ENCODE measurements at places on chromosomes 7 and 10.

DNA sequence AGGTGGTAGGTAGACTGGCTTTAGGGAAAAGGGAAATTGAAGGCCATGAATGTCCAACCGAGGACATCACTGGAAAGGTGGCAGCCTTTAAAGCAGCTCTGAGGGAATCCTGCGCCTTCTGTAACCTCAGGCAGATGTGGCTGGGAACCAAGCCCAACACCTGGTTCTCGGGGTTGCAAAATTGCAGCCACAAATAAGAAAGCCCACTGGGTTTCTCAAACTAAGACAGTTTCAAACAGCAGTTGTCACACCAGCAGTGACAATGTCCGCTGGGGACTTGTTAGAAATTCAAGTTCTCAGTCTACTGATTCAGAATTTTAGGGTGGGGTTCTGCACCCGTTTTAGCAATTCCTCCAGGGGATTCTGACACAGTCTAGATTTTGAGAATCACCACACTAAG, 42.7 kb upstream of the STEAP1B start:
- DNase-seq: no peak

GRCh38 chr7:132545756-132546155, 30.5 kb downstream of the PLXNA4 start:
- DNase-seq: no peak

DNA sequence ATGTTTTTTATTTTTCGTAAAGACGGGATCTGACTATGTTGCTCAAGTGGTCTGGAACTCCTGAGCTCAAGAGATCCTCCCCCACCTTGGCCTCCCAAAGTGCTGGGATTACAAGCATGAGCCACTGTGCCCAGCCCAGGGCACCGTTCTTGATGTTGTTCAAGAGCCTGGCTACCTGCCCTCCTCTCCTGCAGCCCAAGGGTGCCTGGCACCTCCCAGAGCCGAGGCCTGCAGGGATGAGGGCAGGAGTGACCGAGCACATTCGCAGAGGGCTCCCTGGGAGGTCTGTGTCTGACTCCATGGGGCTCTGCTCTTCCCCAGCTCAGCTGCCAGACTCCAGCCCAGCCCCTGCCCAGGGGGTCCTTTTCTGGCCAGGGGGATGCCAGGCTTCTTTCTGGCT, 15.4 kb downstream of the SH2B2 start:
- no peak for DNase-seq

DNA sequence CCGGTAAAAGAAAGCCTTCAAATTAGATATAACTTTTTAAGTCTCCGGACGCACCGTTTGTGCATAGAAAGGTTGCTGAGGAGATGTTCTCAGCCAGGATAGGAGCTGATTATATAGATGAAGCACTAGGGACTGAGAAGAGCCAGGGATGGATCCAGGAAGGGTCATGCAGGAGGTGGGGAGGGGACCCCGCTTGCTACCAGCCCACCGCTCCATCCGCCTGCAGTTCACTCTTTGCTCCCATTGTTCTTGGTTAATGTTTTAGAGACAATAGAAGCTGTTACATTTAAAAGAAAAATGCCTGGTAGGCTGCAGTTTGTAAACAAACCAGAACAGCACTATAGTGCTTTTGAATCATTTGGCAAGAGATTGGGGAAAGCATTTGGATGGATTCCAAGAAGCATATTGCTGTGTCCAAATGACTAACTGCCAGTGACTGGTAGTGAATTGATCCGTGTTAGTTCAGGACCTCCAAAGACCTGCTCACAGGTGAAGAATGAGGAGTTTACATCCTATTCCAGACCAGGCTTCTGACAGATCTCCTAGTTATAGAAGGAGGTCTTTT, 175.9 kb upstream of the TAC1 start:
- no peak for DNase-seq

DNA sequence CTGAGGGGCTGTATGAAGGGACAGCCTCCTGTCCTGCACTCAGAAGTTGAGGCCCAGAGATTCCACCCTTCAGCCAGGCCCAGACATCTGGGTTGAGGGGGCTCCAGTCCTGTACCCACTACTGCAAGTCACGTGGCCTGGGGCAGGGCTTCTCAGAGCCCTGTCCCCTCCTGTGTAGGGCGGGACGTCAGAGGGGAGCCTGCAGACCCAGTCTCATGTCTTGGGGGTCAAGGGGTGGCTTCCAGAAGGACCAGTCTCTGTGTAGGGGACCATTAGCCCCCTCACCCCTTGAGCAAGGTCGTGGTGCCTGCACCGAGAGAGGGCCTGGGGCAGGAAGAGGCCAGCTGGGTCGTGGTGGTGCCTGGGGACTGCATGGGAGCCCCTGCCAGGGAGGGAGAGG, 593 bp upstream of the PILRA start:
- no peak for DNase-seq

- DNase-seq: no peak
Measured at GRCh38 chr7:121027761-121028669, 39.5 kb downstream of the CPED1 start.

- no peak for DNase-seq
Measured at GRCh38 chr10:19966751-19967150, 150.5 kb downstream of the PLXDC2 start.

DNA sequence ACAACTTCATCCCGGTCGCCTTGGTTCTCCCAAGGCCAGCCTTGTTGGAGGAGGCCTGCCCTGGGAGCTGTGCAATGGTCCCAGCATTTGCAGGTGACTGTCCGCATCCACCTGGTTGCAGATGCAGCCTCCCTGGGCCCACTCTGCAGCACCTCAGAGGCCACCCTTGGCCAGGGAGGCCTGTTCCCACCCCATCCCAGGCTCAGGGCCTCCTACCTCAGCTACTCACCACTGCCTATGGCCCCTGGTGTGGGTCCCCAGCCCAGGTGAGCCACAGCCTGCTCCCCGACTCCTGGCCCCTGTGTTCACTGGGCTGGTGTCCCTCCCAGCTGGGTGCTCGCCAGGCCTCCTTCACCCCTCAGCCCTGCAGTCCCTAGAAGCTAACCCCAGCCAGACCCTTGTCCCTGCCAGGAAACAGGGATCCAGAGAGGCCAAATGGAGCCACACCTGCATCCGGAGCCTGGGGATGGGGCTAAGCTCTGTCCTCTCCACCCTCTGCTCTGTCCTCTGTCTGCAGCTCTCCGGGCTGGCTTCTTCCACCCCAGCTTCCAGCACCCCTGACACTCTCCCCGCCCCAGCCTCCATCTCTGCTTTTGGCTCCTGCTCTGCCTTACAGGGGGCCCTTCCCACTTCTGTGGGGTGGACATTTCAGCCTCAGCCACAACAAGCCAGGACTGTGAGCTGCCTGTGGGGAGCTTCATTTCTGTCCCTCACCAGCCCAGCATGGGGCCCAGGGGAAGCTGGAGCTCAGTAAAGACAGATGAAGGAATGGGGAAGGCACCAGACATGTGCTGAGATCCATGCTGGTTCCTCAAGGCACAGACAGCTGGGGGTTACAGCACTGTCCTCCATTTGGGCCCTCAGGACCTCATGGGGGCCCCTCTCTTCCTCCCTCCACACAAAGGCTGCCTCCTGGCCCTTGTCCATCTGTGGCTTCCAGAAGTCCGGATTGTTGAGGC, 35.6 kb upstream of the ANTXRL start:
- no peak for DNase-seq

DNA sequence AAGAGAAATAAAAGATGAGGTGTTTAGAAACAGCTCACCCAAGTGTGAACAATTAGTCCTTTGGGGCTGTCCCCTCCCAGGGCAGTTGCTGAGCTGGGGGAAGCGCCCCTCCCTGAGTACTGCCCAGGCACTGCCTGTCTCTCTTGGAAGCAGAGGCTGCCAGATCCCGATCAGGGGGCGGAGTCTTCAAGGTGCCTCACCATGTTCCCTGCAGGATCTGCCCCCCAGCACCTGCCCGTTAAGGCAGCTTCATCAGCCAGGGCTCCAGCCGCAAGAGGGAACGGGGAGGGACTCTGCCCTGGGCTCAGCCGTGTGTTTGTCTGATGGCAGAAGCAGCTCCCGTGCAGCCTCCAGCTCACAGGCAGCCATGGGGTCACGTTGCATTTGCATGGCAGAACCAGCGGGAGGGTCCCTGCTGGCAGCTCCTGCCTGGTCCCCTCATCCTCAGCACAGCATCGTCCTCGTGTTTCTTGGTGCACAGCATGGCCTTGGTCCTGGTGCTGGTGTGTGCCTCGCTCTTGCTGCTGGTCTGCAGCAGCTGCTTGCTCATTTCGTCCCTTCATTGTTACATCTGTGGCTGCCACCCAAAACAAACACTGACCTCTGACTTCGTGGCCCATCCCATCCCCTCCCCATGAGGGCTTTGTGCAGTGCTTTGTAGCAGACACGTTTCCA, 10.7 kb upstream of the DPYSL4 start:
- DNase-seq: no peak
